Astrocyte of the spinal cord (primary cell): ENCODE measurements at places on chromosomes 7 and 10.

GRCh38 chr7:134478707-134479106 lies 19.8 kb upstream of the AKR1B1 start:
- no peak for DNase-seq

DNA sequence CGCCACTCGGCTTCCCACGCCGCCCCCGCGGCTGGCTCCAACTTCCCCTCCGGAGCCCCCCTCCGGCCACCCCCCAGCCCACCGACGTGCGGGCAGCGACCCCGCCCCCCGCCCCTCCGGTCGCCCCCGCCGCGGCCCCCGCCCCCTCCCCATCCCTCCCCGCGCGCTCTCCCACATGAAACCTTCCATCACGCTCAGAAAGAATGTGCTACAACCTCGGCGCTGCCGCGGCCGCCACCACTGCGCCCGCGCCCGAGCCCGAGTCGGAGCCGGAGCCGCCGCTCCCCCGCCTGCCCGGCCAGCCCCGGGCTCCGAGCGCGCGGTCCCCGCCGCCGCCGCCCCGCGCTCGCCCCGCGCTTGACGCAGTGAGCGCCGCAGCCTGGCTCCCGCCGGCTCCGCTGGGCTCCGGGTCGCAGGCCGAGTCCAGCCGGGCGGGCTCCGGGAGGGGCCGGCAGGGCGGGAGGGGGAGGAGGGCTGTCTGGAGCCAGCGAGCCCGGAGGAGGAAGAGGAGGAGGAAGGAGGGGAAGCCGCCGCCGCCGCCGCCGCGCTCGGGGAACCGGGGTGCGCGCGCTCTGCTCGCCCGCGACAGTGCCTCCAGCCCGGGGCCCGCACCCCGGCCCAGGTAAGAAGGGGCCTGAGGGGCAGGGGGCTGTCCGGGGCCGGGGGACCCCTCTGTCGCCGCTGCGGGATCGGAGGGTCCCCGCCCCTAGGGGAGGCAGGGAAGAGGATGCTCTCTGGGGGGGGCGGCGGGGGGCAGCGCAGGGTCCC lies 4.3 kb upstream of the ELFN1 start:
- DNase-seq = no peak

- DNase-seq = peak; percentile 30
Measured at GRCh38 chr7:20268824-20269223, 51.6 kb upstream of the MACC1 start.

- no peak for DNase-seq
Measured at GRCh38 chr10:1850971-1851527, 113.7 kb upstream of the ADARB2 start.

DNA sequence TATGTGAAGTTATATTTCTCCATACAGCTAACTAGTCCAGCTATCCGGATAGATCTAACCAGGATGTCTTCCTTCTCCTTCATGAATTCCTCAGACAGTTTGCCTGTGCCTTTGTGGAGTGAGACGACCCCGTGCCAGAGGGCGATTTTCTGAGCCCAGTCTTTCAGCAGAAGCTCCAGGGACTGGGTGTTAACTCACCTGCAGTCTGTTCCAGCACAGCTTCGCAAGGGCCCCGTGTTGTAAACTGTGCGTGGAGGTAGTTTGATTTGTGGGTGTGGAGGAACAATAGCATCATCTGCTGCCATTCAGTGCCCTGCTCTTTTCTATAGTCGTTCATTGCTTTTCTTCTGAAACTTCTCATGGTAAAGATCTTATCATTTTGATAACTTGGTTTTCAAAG lies 103.8 kb downstream of the INPP5A start:
- no peak for DNase-seq

DNA sequence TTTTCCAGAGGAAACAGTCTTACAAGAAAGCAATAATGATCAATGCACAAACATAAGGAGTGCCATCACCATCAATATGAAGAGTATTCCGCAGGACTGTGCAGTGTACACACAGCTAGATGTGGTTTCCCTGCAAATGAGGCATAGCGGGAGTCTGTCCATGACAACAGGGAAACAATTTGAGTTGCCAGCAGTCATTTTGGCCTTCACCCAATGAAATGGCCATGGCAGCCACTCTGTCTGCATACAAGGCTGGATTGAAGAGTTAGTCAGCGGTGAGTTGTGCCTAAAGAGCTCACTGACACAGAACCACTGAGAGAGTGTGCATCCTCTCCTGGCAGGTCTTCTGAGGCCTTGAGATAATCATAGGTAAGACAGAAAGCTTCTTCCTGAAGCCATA lies 303.3 kb downstream of the IPMK start:
- DNase-seq = peak; percentile 95

DNA sequence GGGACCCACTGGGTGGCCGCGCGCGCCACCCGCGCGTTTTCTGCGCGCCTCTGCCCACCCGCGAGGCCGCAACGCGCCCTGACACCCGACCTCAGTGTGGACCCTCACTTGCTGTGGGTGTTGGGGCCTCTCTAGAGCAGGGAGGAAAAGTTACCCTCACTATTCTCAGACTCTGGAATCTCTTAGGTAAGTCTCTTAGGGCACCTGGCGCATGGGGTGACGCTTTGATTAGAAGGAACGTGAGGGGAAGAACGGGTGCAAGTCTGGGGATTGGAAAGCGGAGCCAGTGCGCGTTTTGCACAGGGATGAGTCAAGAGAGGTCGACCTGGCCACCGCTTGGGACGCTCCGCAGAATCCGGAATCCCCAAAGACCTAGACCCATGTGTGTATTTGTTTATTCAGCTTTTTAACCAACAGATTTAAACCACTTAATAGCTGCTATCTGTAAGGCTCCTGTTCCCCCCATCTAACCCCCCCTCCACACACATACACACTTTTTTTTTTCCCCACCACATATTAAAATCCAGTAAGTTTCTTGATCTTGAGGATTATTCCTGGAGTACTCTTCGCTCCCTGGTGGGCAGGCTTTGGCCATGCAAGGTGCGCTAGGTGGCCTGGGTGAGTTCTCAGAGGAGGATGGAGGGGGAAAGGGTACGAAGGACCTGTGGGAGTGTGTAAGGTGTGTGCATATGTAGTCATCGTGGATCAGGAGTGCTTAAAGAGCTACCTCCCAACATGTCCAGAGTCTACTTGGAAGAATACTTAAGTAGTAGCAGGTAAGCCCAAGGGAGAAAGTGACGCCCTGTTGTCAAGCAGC lies 169.1 kb upstream of the PPP1R3A start:
- no peak for DNase-seq

GRCh38 chr10:44591911-44592310 lies 207.0 kb upstream of the CXCL12 start:
- DNase-seq = no peak

- DNase-seq = peak; percentile 97
Measured at GRCh38 chr7:141585592-141586510, 34.6 kb downstream of the AGK start.

GRCh38 chr10:55174419-55174818 lies 373.4 kb upstream of the PCDH15 start:
- no peak for DNase-seq

GRCh38 chr10:22900841-22901601 lies 26.8 kb upstream of the ARMC3 start:
- DNase-seq = no peak

GRCh38 chr10:29056729-29057128 lies 232.1 kb upstream of the LYZL1 start:
- DNase-seq = no peak

DNA sequence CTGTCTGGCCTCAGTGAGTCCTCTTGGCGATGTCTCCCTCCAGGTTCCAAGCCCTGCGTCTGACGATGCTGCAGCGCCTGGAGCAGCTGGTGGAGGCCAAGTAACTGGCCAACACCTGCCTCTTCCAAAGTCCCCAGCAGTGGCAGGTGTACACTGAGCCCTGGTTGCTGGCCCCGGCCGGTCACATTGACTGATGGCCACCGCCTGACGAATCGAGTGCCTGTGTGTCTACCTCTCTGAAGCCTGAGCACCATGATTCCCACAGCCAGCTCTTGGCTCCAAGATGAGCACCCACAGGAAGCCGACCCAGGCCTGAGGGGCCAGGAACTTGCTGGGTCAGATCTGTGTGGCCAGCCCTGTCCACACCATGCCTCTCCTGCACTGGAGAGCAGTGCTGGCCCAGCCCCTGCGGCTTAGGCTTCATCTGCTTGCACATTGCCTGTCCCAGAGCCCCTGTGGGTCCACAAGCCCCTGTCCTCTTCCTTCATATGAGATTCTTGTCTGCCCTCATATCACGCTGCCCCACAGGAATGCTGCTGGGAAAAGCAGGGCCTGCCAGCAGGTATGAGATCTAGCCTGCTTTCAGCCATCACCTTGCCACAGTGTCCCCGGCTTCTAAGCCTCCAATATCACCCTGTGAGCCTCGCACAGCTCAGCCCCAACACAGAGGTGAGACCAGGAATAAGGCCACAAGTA lies 7.3 kb upstream of the ZNF22 start:
- DNase-seq = no peak
